ENCODE measurements at places on chromosomes 3 and 15.

- no peak overlapping the region for H3K4me3 ChIP-seq
- no peaks in the 10 kb centered on the region for H3K4me1 ChIP-seq
- no peaks in the 10 kb centered on the region for H3K27me3 ChIP-seq
- no peaks in the 10 kb centered on the region for H3K36me3 ChIP-seq
- DNase-seq = no peak
- H3K27ac ChIP-seq = no peak overlapping the region
Observed at GRCh38 chr3:16050641-16051467, 123.6 kb upstream of the GALNT15 start.

- H3K4me1 ChIP-seq = peaks cover 11% of the 10 kb centered on the region
- H3K27ac ChIP-seq = peak overlapping the region; percentile 98
- no peaks in the 10 kb centered on the region for H3K27me3 ChIP-seq
- H3K36me3 ChIP-seq = no peaks in the 10 kb centered on the region
- peak overlapping the region; percentile 67 for H3K4me3 ChIP-seq
- peak; percentile 59 for DNase-seq
Observed at GRCh38 chr3:142447301-142447851, 461 bp downstream of the XRN1 start.

- no peaks in the 10 kb centered on the region for H3K36me3 ChIP-seq
- H3K4me3 ChIP-seq = peak overlapping the region; percentile 85
- peaks cover 19% of the 10 kb centered on the region for H3K4me1 ChIP-seq
- DNase-seq = peak; percentile 46
- no peaks in the 10 kb centered on the region for H3K27me3 ChIP-seq
Observed at GRCh38 chr3:52704611-52705437, 767 bp downstream of the GLT8D1 start.

GRCh38 chr3:167203062-167203461 is 177.0 kb downstream of the ZBBX start:
- no peaks in the 10 kb centered on the region for H3K36me3 ChIP-seq
- no peak overlapping the region for H3K27ac ChIP-seq
- DNase-seq = no peak
- H3K27me3 ChIP-seq = no peaks in the 10 kb centered on the region
- no peaks in the 10 kb centered on the region for H3K4me1 ChIP-seq
- H3K4me3 ChIP-seq = no peak overlapping the region

DNA sequence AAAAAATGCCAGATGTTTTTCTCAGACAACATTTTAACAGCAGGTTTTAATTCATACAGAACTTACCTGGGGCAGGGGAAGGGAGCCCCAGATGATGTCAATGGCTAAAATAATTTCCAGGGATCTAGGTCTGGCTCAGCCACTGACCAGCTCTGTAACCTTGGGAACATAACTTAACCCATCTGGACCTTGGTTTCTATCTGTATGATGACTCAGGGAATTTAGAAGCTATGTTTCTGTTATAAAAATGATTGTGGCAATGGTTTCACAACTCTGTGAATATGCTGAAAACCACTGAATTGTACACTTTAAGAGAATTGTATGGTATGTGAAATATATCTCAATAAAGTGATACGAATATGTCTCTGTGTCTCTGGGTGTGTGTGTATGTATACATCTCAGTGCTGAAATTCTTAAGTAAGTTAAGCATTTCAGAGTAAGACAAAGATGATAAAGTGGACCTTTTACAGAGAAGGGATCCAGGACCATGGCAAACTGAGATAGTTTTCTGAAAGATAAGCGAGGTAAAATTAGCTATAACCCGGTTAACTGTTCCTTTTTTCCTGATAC is 2.9 kb downstream of the SH3GL3 start:
- no peak overlapping the region for H3K27ac ChIP-seq
- H3K4me3 ChIP-seq = no peak overlapping the region
- H3K4me1 ChIP-seq = peaks cover 7% of the 10 kb centered on the region

- no peaks in the 10 kb centered on the region for H3K27me3 ChIP-seq
- no peak overlapping the region for H3K27ac ChIP-seq
- no peak overlapping the region for H3K4me3 ChIP-seq
- no peaks in the 10 kb centered on the region for H3K4me1 ChIP-seq
- H3K36me3 ChIP-seq = no peaks in the 10 kb centered on the region
Observed at GRCh38 chr3:173531602-173532001, 134.1 kb downstream of the NLGN1 start.
